Activated T-cell treated with anti-CD3 and anti-CD28 coated beads for 24 hours (primary cell): ENCODE measurements at places on chromosomes 6 and 20.
A peak's percentile ranks its signal among the peaks of the same experiment; 100 is the strongest.

DNA sequence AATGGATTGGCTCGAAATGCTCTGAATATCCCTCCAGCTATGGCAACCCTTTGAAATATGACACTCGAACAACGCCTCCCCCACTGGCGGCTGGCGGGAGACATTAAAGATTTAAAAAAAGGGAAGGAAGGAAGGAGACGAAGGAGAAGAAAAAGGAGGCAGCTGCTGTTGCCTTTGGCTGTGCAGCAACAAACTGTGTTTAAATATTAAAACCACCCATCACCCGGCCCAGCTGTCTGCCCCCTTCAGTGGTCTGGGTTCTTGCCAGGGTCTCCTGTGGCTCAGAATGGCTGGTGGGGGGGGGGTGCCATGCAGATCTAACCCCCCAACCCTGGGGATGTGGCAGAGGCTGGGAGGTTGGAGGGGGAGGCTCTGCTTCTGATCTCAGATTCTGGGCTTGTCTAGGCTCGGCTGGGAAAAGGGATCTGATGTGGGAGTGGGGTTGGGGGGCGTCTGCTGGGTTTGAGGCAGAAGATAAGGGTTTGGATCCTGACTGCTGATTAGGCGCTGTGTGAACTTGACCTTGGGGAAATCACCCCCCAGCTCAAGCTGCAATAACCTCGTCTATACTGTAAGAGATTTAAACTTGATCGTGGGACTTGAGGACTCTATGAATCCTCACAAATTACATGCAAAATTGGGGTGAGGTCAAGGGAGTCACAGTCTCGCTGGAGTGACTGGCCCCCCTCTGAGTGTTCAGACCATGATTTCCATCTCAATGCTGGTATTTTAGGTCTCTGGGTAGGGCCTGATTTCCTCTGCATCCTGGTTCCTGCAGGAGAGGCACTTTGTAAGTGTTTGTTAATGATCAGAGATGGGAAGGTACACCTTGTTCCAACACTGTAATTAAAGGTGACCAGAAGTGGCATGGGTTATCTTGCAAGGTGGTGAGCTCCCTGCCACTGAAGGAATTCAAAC, 40.3 kb upstream of the BLCAP start:
- DNase-seq, result no peak

GRCh38 chr6:137259349-137259748, 40.2 kb upstream of the IFNGR1 start:
- no peak for DNase-seq

- DNase-seq, result no peak
Observed at GRCh38 chr20:59007665-59008511, 834 bp upstream of the CTSZ start.

DNA sequence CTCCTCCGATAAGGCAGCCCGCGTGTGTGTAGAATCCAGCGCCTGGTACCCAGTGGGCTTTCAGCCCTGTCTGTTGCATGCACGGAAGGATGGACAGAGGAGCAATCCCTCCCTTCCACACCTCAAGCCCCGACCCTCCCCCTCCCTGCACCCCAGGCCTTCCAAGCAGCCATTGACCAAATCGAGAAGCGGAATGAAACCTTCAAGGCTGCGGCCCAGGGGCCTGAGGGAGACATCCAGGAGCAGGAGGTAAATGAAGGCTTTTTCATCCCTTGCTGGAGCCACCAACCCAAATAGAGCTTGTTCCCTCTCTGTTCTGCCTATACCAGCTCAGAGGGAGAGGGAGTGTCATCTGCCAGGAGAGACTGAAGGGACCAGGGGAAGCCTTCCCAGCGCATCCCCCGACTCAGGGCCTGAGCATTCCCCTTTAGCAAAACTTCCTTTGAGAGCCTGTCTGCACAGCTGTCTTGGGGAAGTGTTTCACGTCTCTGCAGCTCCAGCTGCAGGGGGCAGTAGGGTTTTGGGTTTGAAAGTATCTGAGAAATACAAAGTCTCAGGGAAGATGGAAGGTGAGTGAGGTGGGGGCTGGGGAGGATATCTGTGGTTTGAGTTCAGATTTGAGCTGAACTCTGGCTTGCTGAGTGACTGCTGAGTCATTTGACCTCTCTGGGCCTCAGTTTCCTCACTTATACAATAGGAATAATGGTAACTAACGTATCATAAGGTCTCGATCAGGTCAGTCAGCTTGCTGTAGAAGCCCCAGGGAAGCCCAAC, 16.1 kb downstream of the FGD2 start:
- DNase-seq, result peak; percentile 51
